ENCODE measurements at places on chromosomes 2 and 18. TPM values are rescaled to one million over a fixed set of nuclear protein-coding genes. Genes with fewer than 3 reads are reported as not detected.

GRCh38 chr2:53498210-53498609, 269.4 kb upstream of the CHAC2 start:
- no peak for DNase-seq

The RFX8 gene
- total RNA-seq: 1.9 TPM

The HOXD11 gene
- total RNA-seq: 0.04 TPM

The FLACC1 gene
- 2.3 TPM for total RNA-seq

DNA sequence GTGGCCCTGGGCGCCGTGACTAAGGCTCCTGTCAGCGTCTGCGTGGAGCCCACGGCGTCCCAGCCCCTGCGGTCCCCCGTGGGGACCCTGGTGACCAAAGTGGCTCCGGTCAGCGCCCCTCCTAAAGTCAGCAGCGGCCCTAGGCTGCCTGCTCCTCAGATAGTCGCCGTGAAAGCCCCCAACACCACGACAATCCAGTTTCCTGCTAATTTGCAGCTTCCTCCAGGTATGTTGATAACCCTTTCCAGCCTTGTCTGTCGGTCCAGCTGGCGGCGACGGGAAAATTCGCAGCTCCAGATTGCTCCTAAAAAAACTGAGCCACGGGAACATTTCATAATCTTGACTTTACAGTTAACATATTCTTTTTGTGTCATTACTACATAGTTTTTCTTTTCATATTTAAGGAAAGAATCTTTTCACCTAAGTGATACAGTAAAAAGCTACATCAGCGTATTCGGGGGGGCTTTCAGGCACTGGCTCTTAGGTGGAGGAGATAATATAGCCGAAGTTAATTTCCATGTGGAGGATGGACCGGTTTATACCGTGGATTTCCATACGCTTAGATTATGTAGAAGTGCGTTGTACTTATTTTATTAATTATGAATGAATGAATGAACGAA, 916 bp downstream of the TAF4B start:
- DNase-seq: peak; percentile 23

The EFR3B gene
- total RNA-seq: 3.2 TPM

The RAB27B gene
- total RNA-seq: 0.80 TPM

- no peak for DNase-seq
These were observed 138.2 kb upstream of the OTOS start for GRCh38 chr2:240278661-240279060.

DNA sequence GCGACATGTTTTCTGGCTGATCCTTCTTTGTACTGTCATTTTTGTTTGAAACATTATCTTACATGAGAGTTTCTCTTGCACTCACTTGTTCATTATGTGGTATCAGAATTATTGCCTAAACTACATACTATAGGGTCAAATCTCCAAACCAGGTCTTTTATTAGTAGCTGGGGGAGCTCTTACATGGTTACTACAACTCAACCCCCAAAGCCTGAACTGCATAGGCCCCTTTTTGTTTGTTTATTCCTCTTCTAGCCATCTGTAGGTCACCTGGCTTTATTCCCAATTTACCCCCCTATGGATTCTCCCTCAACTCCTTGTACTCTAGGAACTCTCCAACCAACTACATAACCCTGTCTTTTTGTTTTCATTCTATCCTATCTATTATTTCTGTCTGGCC, 46.7 kb downstream of the PUM2 start:
- DNase-seq: no peak

The RAB6C gene
- total RNA-seq: 0.09 TPM

GRCh38 chr2:197198890-197199289, 111.7 kb downstream of the ANKRD44 start:
- DNase-seq: peak; percentile 47

- no peak for DNase-seq
These were observed 61.4 kb upstream of the DNER start for GRCh38 chr2:229775614-229776313.

DNA sequence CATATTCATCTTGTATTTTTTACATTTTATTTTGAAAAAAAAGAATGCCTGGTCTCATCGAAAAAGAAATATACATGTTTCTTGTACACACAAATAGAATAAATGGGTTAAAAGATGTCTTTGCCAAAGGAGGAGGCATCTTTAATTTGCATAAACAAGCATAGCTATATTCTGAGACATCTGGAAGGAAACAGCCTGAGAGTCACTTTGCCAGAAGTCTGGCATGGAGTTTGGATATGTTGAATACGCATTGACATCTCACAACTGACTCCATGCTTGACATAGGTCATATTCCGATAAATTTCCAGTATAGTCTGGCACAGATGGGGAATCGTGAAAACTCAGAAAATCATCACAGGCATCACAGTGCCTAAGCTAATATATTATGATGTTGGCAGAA, 1317.5 kb upstream of the CELF4 start:
- no peak for DNase-seq

GRCh38 chr2:70328921-70329561, 27.2 kb upstream of the FAM136A start:
- no peak for DNase-seq

The DQX1 gene
- 0.04 TPM for total RNA-seq

The HOXD13 gene
- total RNA-seq: 0.31 TPM

- peak; percentile 96 for DNase-seq
These were observed 182.7 kb upstream of the SIX2 start for GRCh38 chr2:45191976-45192375.

GRCh38 chr2:27264753-27265535, 2.1 kb upstream of the SLC30A3 start:
- DNase-seq: peak; percentile 68

- peak; percentile 51 for DNase-seq
These were observed 31.1 kb upstream of the PAX8 start for GRCh38 chr2:113309655-113310387.

The AQP4 gene
- 0.58 TPM for total RNA-seq

DNA sequence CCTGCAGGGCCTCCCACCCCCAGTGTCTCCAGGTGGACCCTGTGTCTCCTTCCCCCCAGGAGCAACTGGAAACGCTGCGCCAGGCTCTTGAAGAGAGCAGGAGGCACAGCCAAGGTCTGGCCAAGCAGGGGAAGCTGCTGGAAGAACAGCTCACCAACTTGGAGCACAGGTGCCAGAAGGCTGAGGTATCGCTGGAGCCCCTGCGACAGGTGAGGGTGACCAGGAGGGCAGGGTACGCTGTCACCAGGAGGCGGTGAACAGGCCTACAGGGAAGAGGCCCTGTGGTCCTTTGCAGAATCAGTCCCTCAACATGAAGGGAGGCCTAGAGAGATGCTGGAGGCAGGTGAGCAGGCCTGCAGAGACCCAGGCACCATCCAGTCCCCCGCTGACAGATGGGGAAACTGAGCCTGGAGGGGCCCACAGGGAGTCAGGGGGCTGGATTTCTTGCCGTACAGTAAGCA, 15.6 kb upstream of the SNED1 start:
- DNase-seq: no peak

- no peak for DNase-seq
These were observed 71.6 kb downstream of the ACTR2 start for GRCh38 chr2:65299246-65299645.

DNA sequence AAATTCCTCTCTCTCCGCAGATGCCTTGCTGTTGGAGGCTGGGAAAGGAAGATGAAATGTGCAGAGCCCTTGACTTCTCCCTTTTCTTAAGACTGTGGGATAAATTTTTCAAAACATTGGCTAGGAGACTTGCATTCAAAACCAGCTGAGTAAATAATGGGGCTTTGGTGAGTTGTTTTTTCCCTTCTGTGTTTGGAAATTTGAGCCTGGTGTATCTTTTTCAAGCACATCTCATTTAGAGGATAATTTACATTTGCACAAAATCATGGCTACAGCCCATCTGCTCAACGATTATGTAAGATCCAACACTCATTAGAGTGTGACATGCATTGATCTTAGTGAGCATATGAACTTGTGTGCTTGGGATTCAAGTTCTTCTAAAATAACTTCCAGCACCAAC, 112.1 kb upstream of the ATP8B1 start:
- DNase-seq: peak; percentile 34

The TXNDC2 gene
- total RNA-seq: 0.04 TPM

The RAB12 gene
- 41.9 TPM for total RNA-seq

DNA sequence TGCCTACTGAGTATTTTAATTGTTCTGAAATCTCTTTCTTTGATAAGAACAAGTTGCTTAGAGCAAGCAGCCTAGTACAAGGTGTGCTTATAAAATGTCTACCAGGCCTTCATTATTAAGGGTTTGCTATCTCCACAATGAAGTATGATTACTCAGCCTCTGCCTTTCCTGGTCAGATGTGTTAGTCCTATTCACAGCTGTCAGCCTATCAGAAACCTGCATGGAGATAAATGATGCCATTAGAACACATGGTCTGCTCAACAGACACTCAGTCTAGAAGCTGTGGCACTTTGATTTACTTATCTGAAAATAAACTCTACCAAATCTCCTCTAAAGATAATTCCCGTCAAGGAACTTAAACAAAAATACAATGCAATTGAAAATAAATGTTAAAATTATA, 448.7 kb downstream of the ERBB4 start:
- DNase-seq: no peak

- no peak for DNase-seq
These were observed 106.8 kb upstream of the TMEM178A start for GRCh38 chr2:39558906-39559305.

The NCKAP5 gene
- total RNA-seq: 4.7 TPM

The FAM124B gene
- 8.8 TPM for total RNA-seq

The TGIF1 gene
- total RNA-seq: 47.5 TPM

DNA sequence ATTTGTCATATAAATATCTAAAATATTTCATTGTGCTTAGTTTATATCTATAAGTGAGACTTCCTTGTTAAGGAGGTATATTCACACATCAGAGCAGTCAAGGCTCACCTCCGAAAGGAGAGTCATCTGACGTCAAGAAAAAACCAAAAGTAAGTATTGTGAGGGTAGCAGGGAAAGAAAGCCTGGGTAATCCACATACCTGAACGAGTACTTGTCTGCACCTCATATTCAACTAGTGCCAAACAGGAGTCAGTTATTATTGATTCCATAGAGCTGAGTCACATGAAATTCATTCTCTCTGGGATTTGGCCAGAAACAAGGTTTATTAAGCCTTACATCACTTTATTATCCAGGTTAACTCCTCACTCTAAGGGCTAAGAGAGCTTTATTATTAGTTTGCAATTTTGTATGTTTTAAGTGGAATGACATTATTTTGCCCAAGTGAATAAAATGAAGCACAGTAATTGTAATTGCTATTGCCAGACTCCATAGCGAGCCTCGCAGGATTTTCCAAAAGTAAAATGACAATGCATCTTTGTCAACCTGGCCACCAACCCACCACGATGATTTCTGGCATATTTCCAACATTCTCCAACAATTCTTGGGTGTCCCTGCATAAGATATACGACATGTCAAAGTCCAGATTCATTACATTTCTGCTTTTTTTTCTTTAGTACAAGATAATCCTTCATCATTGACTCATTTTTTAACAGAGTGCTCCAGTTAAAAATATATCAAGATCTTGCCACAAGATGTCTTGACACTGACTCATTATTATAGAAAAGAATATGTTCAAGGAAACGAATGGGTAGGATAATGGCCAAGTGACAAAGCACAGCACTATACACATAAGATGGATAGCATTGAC, 1210.4 kb upstream of the ACVR2A start:
- no peak for DNase-seq

The RGPD8 gene
- 10.2 TPM for total RNA-seq

DNA sequence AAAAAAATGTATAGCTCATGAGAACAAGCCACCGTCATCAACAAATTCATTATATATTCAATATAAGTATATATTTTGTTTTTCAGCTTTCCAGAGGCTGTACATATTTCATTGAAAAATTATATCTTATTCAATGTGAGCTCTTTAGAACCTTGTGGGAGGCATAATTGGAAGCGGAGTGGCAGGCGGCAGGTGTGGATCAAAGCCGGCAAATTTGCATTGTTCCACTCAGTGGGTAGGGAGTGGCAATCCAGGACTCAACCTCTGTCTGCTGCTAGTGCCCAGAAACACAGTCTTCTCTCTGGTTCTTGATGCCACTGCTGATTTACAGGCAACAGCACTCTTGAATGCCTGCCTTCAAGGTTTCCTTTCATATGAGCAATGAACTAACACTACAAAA, 46.9 kb downstream of the GCA start:
- no peak for DNase-seq

DNA sequence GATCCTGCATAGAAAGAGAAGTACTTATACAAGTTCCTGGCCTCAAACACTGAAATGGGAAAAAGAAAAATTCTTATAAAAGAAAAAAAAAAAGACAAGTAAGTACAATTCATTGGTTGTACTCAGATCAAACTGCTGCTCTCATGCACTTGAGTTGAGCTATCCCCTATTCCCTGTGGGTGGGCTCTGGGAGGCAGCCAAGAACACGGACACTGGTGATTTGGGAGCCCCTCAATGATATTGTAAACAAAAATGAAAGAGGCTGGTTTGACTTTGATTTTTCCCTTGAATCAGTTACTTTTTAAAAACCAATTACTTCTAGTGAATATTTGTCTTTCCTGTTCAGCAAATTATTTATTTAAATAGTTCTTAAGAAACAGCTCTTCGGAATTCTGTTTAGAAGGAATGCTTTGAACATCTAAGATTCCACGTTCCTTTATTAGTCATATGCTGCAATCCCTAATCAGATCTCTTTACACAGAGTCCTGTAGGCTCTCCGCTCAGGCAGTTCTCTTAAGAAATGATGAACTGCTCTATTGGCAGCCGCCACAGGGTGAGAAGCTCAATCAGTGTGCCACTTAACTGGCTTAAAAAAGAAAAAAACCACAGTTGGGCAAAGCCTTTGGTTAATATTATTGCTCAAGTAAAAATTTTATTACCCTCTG, 225.1 kb downstream of the TMEM182 start:
- DNase-seq: peak; percentile 16

The DPP10 gene
- 0.27 TPM for total RNA-seq

The DNAH6 gene
- 0.18 TPM for total RNA-seq

The UGT1A8 gene
- total RNA-seq: not detected

GRCh38 chr2:215388002-215388728, 47.7 kb downstream of the FN1 start:
- no peak for DNase-seq

- no peak for DNase-seq
These were observed 210.5 kb downstream of the SH3RF3 start for GRCh38 chr2:109339519-109339966.

GRCh38 chr2:105409717-105410116, 10.9 kb upstream of the FHL2 start:
- peak; percentile 94 for DNase-seq

DNA sequence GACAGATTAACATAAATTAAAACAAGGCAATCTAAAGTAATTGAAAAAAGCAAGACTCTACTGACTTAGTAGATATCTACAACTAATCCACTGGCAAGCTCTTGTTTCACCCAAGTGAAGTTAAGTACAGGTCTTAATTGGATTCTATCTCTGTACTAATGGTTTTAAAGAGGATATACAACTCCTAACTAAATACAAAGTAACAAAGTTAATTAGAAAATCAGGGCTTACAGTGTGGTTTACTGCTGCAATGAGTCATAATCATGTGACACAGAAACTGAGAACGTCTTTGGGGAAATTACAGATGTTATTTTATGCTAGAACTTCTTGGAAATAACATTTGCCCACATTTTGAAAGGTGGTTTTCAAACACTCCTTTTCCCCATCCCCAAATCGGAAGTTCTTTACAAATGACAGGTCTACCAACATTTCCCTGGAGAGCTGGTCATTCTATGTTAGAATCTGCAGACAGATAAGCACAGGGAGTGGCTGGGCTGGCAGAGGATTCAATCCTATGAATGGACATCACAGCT, 245.3 kb downstream of the STK39 start:
- no peak for DNase-seq

- DNase-seq: no peak
These were observed 2.2 kb upstream of the INPP4A start for GRCh38 chr2:98442488-98442887.

The ZNF532 gene
- total RNA-seq: 46.2 TPM
